ENCODE measurements at places on chromosomes 2 and 18. TPM values are rescaled to one million over a fixed set of nuclear protein-coding genes. Genes with fewer than 3 reads are reported as not detected.

- no peaks in the 10 kb centered on the region for H3K36me3 ChIP-seq
- H3K4me3 ChIP-seq: no peak overlapping the region
- H3K27ac ChIP-seq: no peak overlapping the region
- no peak for DNase-seq
These were observed 112.2 kb downstream of the ZNF521 start for GRCh38 chr18:25239581-25240419.

DNA sequence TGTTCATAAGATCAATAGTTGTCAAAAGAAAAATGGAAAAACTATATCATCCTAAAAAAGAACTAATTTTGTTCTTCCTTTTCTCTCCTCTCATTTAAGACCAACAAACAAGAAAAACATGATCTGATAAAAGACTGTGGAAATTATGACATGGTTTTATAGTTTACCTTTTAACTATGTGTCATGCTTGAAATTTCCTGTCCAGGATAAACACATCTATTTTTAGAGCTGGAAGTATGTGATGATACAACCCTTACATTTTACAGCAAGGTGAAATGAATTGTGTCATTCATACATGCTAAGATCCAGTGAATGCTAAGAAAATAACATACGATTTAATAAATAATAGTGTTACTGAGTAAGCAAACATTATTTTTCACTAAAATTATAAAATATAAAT lies 89.9 kb downstream of the GULP1 start:
- no peak overlapping the region for H3K27ac ChIP-seq
- H3K27me3 ChIP-seq: no peaks in the 10 kb centered on the region
- no peak for DNase-seq
- H3K4me1 ChIP-seq: peaks cover 8% of the 10 kb centered on the region
- H3K36me3 ChIP-seq: no peaks in the 10 kb centered on the region
- no peak overlapping the region for H3K4me3 ChIP-seq

GALNT5 gene
- 33.9 TPM for total RNA-seq

ACMSD gene
- total RNA-seq: not detected

DNA sequence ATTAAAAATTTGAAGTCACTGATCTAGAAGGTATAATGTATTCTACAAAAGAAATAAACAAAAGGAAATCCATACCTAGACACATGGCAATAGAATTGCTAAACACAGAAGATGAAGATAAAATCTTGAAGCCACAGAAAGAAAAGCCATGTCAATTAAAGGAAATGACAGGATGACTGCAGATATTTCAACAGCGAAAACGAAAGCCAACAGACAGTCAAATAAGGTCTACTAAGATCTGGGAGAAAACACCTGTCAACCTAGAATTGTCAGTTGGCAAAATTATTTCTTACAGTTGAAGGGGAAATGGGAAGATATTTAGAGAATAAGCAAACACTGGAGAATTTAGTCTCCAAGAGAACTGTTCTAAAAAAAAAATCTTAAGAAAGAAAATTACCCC lies 39.2 kb downstream of the NETO1 start:
- H3K4me3 ChIP-seq: no peak overlapping the region
- DNase-seq: no peak
- no peak overlapping the region for H3K27ac ChIP-seq
- no peaks in the 10 kb centered on the region for H3K4me1 ChIP-seq
- H3K27me3 ChIP-seq: no peaks in the 10 kb centered on the region

ARL5A gene
- total RNA-seq: 52.3 TPM

DNA sequence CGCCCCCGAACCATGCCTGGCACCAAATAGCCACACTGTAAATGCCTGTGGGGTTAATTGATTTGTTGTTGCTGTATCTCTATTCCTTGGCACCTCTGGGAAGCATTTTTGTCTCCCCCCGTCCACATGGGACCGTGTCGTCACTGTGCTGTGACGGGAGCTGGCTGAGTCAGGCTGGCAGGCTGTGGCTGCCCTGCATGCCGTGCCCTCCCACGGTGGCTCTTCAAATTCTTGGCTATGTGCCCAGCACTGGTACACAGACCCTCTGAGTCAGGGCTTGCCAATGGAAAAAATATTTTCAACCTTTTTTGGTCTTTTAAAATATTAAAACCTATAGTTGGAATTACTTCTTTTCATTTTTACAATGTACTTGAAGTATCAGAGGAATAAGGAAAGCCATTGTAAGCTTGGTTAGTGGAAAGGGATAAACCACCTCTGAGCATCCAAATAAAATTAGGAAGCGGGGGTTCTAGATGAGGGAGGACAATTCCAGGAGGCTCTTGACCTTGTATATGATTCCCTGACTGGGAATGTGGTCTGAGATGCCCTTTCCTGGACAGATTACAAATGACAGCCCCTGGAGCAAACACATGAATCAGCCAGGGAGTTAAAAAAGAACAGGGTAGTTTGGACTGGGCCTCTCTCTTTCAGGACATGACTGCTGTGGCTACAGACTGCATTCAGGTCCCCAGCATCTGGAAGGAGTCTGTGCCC lies 59.4 kb downstream of the DGKD start:
- no peaks in the 10 kb centered on the region for H3K27me3 ChIP-seq
- peaks cover 59% of the 10 kb centered on the region for H3K4me1 ChIP-seq
- peaks cover 6% of the 10 kb centered on the region for H3K36me3 ChIP-seq
- H3K4me3 ChIP-seq: no peak overlapping the region
- DNase-seq: peak; percentile 79

SH3BP4 gene
- total RNA-seq: 36.8 TPM

All from lower lobe of right lung (tissue), 2 donors.